ENCODE measurements at places on chromosomes 3 and 15.

- no peak for DNase-seq
Measured at GRCh38 chr15:58541410-58542087, 109.8 kb downstream of the LIPC start.

- DNase-seq, result no peak
Measured at GRCh38 chr3:185992831-185993374, 55.1 kb upstream of the TRA2B start.

- DNase-seq, result no peak
Measured at GRCh38 chr3:135760581-135760980, 204.9 kb upstream of the PPP2R3A start.

DNA sequence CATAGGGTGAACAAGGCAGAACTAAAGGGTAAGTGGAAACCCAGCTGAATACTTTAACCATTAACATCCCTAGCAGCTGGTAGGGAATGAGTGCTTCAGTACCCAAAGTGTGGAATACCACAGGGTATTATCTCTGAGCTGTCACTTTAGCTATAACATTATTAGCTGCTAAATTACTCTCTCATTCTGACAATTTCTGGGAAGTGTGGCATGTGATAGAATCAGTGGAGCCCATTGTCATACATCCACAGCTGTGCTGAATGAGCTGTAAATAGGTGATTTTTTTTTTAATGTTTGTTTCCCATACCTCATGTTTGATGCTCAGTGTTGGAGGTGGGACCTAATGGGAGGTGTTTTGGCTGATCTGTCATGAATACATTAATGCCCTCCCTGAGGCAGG lies 894.3 kb downstream of the DIPK2A start:
- DNase-seq, result no peak

DNA sequence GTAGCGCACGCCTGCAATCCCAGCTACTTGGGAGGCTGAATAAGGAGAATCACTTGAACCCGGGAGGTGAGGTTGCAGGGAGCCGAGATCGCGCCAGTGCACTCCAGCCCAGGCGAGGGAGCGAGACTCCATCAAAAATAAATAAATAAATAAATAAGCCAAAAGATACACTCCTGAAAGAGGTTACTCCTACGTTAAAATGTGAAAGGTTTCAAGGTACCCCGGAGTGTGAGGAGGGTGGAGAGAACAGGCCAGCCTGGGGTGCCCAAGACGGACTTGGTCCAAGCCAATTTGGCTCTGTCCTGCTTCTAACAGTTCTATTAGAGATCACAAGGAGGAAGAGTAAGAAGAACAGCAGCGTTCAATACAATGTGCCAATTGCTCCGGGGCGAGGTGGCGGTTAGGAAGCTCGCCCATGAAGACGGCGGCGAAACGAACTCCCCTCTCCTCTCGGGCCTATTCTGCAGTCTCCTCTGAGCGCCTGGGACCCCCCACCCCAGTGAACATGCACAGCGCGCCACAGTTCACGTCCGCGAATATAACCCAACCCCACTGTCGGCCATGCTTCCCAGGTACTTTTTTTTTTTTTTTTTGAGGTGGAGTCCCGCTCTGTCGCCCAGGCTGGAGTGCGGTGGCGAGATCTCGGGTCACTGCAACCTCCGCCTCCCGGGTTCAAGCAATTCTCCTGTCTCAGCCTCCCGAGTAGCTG lies 942 bp downstream of the ELP6 start:
- DNase-seq, result no peak

DNA sequence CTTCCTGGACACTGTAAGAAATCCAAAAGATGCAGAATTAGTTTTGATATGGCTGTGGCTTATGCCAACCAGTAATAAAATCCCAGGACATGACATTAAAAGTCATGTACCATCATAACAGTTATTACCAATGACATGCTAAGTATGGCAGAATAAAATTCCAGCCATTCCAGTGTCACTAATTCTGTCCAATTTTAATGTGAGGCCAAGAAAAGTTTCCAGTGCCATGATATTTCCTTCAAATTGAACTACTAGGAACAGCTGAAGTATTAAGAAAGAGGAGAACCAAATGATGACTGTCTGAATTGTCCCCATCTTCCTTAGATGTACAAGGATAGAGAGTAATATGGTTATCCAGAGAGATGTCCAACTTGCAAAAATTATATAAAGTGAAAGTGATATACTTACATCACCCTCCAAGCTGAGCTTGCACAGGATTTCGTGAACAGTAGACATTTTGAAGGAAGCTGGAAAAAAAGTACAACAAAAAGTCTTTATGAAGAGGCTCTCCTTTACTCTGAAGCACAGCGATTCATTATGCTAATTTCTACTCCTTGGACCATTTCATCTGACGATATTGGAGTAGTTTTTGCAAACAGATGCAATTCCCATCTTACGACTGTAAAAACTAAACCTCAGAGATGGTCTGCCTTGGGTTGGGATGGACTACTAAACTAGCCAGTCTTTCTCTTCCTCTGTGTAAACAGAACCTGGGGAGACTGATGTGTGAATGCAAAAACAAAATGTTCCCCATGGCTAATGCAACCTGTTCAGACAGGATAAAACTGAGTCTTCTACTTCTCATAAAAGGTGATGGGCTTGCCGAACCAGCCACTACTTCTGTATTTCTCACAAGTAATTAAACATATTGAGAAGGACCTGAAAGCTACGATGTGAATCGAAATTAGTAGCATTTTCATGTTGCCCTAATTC lies 11.9 kb downstream of the ANXA2 start:
- no peak for DNase-seq

DNA sequence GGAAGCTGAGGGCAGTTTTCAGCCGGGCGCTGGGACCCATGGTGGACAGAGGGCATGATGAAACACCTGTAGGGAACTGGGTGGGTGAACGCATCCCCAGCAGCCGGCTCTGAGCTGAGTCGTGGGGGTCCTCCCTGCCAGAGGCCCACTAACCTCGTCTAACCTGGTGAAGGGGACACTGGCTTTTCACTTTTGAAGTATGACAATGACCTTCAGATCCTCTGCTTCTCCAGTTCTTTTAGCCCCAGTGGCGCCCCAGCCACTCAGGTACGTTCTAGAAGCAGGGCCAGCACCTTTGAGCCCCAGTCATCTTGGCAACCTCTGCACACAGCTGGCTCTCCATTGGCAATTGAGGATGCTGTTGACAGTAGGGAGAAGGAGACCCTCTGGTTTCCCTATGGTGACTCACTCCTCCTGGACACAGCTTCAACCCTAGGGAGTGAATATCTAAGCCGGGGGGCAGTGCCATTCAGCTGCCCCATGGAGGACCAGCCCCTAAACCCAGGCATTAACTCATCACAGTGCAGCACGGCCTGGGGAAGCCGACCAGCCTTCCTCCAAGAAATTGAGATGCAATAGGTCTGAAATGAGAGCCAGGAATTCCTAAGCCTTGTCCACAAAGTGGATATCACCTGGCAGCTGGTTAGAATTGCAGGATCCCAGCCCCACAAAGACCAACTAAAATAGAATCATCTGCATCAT lies 46.1 kb downstream of the CMTM6 start:
- DNase-seq, result no peak

DNA sequence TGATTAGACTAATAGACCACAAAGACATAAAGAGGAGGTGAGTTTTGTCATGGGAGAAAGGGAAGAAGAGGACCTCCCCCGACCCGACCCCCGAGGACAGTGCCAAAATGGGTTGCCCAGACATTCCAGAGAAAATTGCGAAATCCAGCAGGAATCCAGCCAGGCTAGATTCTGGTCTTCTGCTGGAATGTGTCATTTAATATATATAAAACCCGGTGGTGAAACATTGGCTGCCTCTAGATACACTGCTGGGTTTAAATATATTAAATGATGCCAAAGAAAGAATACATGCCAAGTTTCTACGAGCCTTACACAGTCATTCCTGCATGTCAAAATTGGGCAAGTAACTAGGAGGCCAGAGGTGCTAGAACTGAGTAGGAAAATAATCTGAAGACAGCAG lies 45.3 kb upstream of the SPESP1 start:
- no peak for DNase-seq

DNA sequence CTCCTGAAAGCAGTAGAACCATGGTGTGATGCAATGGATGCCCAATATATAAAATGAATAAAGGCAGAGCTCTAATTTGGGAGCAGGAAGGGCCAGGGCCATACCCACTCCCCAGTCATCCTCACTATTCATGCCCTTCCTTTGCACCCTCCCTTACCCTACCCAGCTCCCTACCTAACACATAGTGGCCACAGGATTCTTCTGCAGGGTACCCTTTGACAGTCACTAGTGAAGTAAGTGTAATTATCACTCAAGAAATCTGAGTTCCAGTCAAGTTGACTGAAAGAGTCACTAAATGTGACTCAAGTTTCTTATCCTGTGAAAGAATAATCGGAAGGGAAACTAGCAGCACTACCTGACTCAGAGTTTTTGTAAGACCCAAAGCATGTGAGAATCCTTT lies 69.2 kb downstream of the RASA2 start:
- DNase-seq, result no peak

- no peak for DNase-seq
Measured at GRCh38 chr15:82572986-82573385, 32.7 kb upstream of the RPS17 start.

GRCh38 chr3:79310016-79310415 lies 457.8 kb downstream of the ROBO1 start:
- DNase-seq, result no peak

DNA sequence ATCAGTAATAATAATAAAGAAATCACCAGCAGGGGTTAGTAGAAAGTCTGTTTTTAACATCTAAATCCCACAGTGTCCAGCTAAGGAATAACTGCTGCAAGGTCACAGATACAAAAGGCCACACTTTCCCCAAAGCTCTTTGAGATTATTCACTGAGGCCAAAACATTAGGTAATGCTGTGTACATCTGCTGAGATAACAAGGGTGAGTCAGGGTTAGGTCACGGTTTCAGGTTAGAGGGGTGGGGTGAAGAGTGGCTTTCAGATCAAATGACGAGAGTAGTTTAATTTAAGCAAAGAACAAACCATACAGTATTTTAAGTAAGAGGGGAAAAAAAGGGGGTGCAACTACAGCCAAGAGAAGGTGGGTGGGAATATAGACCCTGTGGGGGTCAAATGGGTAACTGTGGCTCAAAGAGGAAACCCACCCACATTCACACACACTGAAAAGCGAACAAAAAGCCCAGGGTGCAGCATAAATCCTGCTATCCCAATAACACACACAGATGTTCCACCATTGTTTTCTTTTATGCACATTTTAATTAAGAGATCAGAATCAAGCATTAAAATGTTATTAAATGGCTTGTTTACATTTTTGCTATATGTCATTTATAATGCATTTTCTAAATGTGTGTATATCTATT lies 412.9 kb downstream of the TIGIT start:
- DNase-seq, result no peak

DNA sequence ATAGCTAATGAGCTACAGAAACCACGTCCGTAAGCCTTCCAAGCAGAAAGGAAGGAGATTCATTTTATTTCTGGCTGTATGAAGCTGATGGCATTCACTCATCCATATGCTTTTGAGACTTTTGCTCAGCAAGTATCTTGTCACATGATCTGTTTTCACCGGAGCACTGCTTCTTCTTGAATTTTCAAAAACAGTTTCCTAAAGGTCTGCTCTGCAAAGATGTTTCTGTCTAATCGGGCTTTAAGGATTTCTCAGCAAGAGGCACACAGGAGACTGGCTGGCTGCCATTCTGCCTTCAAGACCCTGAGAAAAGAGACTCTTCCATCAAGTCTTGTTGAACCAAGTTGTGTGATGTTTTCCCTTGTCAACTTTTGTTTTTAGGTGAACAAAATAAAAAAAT lies 289.6 kb upstream of the LYSMD4 start:
- DNase-seq, result no peak

GRCh38 chr15:77025941-77026411 lies 31.1 kb downstream of the PSTPIP1 start:
- DNase-seq, result no peak

- DNase-seq, result no peak
Measured at GRCh38 chr3:126439346-126439967, 36.2 kb downstream of the ZXDC start.

GRCh38 chr3:24259901-24260512 lies 234.6 kb downstream of the THRB start:
- no peak for DNase-seq

- DNase-seq, result no peak
Measured at GRCh38 chr3:144142151-144142840, 170.7 kb downstream of the DIPK2A start.

DNA sequence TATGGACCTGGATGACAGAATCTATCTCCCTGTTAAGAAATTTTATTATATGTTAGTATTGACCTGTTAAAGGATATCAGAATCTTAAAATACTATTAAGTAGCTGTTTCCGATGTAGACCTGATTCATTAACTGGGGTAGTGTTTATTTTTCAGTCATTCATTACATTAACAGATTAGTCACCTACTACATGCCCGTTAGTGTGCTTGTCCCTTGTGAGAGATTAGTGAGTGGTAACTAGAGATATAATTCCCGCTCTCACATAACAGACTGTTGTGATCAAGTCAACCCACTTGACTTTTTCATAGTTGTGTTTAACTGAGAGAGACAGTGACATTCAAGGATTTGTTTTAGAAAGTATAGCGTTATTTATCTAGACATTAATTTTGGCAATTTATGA lies 166.8 kb downstream of the TCF12 start:
- DNase-seq, result no peak

DNA sequence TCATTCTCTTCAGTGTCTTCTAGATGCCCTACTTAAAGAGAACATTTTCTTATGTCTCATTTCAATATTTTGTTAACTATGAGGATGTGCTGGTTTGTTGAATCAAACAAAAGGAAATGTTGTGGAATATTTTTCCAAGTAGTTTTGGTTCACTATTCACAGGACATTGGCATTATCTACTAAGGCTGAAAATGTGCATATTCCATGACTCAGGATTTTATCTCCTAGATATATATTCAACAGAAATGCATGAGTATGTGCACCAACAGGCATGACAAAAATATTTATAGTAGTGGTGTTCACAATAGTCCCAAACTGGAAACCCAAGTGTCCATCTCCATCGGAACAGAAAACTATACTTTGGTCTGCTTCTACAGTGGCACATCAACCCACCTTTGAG lies 16.7 kb upstream of the NR1I2 start:
- DNase-seq, result no peak

GRCh38 chr3:106631373-106632108 lies 745.7 kb upstream of the CCDC54 start:
- no peak for DNase-seq

GRCh38 chr3:16932877-16933276 lies 48.1 kb downstream of the PLCL2 start:
- no peak for DNase-seq

DNA sequence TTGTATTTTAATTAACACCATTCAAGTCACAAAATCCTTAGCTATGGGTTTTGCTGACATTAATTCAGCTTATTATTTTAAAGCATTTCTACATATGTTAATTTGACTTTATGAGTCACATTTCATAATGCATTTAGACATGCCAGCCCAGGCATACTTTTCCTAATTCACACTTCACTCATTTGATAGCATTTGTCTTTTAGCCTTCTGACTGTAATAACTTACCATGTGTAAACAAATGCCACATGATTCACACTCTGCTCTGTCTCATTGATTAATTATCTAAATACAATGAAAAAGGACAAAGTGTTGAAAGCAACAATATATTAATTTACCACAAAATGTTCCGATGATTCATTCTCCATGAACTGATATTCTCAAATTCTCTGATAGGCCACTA lies 927.8 kb upstream of the EPHA6 start:
- no peak for DNase-seq

GRCh38 chr3:165210132-165210531 lies 13.9 kb upstream of the SLITRK3 start:
- peak; percentile 17 for DNase-seq
